ENCODE measurements at places on chromosomes 1 and 21.
A peak's percentile ranks its signal among the peaks of the same experiment; 100 is the strongest.

GRCh38 chr1:203638103-203638475 is 11.5 kb downstream of the ATP2B4 start:
- no peak for DNase-seq

DNA sequence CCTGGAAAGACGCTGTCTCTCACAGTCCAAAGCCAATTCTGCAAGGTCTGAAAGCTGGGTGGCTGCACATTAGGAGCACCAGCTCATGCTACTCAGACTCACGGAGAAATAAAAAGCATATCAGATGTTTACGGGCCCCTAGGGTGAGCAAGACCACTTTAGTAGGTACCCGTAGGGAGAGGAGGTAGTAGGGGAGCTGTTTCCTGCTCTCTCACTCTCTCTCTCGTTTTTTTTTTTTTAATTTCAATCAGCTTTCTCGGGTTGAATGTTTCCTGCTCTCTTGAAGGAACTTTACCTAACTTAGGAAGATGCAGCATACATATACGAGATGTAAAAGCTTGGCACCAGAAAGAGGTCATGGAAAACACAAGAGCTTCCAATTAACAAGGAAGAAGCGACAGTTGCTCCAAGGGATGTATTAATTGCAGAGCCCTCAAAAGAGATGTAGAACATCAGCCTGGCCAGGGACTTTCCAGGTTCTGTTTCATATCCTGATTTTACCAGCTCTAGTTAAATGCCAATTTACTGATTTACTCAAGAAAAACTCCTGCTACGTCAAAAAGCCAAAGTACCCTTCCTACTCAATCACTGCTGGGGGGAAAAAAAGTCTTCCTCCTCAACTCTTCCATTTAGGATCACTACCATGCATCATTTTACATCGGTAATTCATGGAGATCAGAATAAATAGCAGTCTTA is 3.1 kb downstream of the LORICRIN start:
- no peak for DNase-seq

DNA sequence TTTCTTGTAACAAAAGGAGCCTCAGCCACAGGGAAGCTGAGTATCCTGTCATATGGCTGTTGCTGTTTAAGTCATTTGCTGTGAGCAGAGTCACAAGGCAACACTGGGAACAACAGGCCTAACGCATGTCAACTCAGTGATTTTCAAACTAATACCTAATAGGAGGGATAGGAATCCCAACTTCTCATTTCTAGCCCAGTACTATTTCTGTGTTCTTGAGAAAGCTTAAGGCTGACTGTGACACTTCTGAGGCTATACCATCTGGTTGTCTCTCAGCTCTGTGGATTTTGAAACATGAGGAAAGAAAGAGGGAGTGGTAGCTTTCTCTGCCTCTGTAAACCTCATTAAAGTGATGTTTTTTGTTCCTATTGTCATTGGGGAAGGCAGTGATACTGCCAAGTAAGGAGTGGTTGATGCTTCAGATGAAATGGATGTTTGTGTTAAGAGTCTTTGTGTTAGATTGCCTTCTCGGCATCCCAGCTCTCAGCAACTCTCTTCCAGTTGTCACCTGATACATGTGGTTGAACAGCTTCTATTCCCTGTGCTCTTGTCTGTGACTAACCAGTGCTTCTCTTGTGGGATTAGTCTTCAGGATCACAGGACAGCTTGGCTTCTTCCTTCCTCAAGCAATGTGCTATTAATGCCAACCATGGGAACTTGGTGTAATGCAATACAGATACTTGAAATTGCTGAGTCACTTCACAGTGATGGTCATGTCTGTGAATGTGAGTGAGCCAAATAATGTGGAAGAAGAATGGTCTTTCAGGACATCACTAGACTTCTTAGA is 166.8 kb upstream of the IVNS1ABP start:
- DNase-seq = peak; percentile 16

DNA sequence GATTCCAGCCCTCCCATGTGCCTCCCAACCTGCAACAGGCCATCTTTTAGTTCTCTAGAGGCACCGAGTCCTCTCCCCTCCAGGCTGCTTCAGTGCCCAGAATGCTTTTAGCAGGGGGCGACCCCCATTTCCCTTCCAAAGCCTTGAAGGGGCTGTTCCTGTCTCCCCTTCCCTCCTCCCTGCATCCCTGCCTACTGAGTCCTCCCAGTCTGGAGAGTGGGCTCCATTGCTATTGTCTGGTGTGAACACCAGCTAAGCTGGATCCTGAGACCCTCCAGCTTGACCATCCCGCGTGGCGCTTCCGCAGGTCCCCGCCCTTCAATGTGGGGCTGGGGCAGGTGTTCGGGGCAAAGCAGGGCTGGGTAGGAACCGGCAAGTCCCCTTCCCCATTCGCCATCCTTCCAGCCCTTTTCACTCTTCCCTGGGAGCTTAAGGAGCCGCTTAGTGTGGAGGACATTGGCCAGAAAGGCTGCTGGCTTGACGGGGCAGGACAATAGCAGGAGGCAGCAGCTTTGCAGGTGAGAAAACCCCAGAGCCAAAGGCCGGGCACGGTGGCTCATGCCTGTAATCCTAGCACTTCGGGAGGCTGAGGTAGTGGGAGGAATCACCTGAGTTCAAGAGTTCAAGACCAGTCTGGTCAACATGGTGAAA is 32.2 kb downstream of the PADI6 start:
- no peak for DNase-seq

DNA sequence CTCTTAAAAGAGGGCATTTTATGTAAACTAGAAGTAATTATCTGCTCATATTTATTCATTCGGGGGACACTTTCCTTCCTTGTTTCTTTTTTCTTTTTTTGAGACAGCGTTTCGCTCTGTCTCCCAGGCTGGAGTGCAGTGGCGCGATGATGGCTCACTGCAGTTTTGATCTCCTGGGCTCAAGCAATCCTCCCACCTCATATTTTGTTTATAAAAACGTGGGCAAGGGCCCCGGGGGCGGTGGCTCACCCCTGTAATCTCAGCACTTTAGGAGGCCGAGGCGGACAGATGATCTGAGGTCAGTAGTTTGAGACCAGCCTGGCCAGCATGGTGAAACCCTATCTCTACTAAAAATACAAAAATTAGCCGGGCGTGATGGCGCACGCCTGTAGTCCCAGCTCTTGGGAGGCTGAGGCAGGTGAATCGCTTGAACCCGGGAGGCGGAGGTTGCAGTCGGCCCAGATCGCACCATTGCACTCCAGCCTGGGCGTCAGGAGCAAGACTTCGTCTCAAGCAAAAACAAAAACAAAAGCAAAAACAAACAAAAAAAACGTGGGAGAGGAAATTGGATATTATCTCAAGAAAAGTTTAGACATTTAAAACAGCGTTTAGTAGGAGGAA is 926 bp upstream of the DFFA start:
- DNase-seq = no peak

DNA sequence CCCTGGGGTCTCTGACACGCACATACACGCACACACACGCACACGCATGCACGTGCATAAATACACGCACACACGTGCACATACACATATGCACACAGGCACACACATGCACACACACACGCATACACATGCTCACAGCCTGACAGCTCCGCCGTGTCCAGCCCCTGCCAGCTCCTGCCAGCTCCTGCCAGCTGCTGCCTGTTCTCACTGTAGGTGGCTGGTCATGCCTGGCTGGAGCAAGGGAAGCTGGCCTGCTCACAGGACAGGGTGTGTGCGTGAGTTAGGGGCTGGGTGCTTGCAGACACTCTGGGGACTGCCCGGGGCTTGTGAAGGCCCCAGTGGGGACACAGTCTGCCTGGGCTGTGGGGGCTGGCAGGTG is 4.9 kb downstream of the PLCH2 start:
- DNase-seq = no peak

DNA sequence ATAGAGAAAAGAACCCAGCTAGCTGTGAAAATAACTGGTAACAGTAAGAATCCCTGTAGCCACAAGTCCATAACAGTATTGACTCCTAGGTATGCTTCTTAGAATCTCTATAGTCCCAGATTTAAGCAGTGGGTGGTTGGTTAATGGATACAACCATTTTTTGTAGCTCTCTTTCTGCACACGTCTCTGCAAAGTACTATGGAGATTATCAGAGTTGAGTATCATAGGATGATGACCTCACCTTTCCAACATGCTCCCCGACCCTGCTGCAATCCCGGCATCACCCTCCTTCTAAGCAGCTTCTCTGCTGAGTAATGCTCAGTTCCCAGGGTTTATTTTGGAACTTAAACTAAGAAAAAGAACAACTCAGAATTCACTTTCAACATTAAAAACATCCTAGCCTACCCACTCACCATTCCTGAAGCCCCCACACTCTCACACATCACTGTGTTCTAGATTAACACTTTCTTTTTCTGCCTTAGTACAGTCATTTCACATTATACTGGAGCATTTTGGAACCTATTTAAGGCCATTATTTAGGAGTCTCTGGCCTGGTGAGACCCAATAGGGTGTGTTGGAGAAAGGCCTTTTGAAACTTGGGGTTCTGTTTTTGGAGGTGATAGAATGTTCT is 2.7 kb downstream of the MLLT11 start:
- no peak for DNase-seq

- DNase-seq = no peak
These were observed 368.8 kb downstream of the NPHP4 start for GRCh38 chr1:5623399-5623798.

DNA sequence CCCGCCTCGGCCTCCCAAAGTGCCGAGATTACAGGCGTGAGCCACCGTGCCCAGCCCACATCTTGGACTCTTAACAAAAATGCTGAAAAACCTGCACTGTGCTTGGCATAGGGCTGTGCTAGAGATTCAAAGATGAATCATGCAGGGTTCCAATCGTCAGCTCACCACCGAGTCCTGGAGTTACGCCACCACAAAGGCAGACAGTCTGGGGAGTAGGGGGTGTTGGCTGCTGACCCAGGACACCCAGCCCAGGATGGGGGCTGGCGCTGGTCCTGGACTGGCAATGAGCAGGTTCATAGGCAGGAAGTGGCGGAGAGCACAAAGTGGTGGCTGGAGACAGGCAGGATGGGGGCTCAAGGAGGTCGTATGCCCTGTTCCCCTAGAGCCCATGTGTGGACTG is 16.0 kb downstream of the PSRC1 start:
- DNase-seq = no peak

- no peak for DNase-seq
These were observed 235.4 kb upstream of the ADAMTS5 start for GRCh38 chr21:27202301-27202700.
